ENCODE measurements at places on chromosomes 16 and 17.

GRCh38 chr17:50630524-50631194 is 4.0 kb upstream of the ABCC3 start:
- peak; percentile 66 for DNase-seq

- no peak for DNase-seq
Measured at GRCh38 chr16:20874088-20874581, 26.0 kb downstream of the DCUN1D3 start.

DNA sequence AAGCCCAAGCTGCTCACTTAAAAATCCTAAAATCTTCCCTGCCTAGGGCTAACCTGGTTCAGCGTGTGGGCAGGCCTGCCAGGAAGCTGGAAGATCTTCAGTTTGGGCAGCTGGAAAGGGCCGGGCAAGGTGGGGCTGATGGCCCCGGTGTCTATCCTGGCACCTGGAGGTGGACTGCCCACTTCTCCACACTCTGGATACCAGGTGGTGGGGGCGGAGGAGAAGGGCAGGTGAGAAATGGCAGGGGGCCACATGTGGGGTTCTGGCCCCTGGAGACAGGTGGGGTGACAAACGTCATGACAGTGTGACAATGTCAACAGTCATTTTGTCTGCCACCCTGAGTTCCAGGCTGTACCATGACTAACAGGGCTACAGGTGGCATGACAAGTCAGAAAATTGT is 78.5 kb upstream of the C16orf82 start:
- DNase-seq: no peak

- DNase-seq: no peak
Measured at GRCh38 chr17:70310221-70310672, 140.9 kb downstream of the KCNJ2 start.

GRCh38 chr16:8630255-8630953 is 8.9 kb downstream of the METTL22 start:
- no peak for DNase-seq

DNA sequence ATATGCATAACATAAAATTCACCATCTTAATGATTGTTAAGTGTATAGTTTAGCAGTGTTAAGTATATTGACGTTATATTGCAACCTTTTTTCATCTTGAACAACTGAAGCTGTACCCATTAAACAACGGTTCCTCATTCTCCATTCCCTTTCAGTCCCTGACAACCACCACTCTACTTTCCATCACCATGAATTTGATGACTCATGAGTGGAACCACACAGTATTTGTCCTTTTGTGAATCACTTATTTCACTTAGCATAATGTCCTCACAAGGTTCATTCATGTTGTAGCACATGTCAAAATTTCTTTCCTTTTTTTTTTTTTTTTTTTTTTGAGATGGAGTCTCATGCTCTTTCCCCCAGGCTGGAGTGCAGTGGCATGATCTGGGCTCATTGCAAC is 46.0 kb downstream of the HOXB1 start:
- no peak for DNase-seq

DNA sequence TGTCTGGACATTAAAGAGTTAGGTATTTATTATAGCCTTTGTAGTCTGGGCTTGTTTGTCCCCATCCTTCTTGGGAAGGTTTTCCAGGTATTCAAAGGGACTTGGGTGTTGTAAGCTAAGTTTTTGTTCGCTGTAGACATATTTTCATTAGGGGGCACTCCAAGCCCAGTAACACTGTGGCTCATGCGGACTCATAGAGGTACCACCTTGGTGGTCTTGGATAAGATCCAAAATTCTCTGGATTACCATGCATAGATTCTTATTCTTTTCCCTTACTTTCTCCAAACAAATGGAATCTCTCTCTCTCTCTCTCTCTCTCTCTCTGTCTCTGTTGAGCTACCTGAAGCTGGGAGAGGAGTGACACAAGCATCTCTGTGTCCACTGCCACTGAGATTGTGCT is 48.9 kb downstream of the ERCC4 start:
- DNase-seq: no peak

GRCh38 chr17:48749621-48750553 is 21.3 kb upstream of the HOXB13 start:
- DNase-seq: no peak

DNA sequence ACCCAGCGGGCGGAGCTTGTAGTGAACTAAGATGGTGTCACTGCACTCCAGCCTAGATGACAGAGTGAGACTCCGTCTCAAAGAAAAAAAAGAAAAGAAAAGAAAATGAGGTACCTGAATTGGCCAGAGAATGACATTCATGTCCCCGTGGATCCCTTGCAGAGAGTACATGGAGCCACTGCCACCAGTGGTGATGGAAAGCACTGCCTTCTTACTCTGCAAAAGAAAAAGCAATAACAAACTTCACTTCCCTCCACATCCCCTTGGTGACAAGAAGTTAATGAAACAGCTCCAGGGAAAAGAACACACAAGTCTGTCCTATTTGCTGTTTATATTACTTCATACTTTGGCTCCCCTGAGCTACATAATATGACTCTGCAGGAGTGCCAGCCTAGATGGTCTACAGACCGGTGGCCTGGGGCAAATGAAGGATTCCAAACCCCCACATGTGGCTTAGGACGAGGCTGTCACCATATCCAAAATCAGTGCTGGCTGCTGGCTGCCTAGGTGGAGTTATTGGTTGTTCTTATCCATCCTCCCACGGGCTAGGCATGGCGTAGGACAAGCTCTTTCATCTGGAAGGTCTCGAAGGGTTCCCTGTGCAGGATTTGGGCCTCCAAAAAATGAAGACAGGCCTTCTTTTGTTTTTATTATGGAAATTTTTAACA is 13.3 kb downstream of the NQO1 start:
- DNase-seq: no peak

DNA sequence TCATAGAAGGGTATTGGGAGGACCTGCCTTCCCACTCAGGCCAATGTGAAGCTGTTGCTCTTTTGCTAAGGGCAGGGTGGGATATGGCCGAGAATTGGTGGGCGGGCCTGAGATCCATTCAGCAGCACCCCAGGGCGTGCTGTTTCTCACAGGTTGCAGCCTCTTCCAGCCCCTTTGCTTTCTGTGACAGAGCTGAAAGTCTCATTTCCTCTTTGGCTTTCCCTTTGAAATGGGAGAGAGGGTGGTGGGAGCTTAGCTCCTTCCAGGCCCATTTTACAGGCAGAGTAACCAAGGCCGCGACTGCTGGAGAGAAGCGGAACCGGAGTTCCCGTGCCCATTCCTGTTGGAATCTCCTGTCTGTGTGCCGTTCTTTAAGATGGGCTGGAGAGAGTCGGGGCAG is 183.0 kb downstream of the RAB11FIP4 start:
- DNase-seq: no peak

GRCh38 chr16:5851393-5851982 is 753.9 kb upstream of the EEF2KMT start:
- no peak for DNase-seq

DNA sequence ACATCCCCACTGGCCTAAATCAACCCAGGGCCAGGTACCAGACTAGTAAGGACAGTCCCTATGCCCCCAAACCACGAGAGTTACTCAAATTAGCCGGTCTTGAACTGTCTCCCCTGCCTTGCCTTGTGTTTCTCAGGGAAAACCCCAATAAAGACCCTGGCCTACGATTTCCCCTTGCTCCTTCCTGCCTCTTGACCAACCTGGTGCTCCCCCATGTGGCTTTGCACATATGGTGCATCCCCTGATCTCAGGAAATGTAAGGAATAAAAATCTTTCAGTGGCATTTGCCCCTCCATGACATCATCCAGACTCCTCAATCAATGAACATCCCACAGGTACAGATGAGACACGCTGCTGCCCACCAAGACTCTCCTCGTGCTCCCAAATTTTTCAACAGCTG is 87.9 kb downstream of the ZNF18 start:
- no peak for DNase-seq

- no peak for DNase-seq
Measured at GRCh38 chr17:74579900-74580299, 12.2 kb downstream of the CD300LD start.

- no peak for DNase-seq
Measured at GRCh38 chr16:55470533-55471371, 8.2 kb upstream of the MMP2 start.

DNA sequence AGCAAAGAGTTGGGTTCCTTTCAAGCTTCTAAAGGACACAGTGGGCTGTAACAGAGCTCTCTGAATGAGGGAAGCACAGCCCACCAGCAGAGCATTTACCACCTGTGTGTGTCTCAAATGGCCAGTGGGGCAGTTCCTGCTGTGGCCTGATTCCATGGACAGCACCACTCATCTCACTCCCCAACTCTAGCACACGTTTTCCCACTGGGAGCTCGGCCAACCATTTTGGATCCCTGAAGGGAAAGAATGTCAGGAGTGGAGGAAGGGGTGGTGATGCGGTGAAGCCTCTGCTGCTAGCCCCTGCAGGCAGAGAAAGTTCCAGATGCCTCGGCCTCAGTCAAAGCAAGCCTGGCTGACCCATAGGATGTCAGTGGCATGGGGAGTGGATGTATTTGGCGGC is 86.6 kb downstream of the PLXDC1 start:
- no peak for DNase-seq
